ENCODE measurements at places on chromosomes 11 and 22.

- DNase-seq, result no peak
These were observed 38.7 kb upstream of the CTTN start for GRCh38 chr11:70359451-70360205.

DNA sequence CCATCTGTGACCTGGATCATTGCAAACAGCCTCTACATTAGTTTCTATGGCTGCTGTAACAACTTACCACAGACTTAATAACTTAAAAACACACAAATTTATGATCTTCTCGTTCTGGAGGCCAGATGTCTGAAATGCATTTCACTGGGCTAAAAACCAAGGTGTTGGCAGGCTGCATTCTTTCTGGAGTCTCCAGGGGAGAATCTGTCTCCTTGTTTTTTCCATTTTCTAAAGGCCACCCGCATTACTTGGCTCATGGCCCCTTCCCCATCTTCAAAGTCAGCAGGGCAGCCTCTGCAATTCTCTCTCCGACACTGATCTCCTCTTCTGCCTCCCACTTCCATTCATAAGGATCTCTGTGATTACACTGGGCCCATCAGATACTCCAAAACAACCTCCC, 11.6 kb downstream of the SCGB1A1 start:
- no peak for DNase-seq

DNA sequence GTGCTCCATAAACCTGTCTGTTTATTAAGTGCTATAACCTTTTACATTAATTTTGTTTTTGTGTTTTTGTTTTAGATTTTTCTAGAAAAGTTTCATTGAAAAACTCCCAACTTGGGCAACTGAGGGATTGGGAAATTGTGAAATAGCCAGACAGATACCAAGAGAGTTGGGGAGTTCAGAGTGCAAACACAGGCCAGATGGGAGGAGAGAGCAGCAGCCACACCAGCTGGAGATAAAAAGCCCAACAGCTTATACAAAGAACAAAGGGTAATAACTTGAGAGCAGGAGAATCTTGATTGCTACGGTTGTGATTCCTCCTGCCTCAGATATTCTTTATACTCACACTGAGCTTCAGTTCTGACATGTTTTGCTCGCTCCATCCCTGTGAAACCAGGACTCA, 1642.2 kb downstream of the LRRC4C start:
- no peak for DNase-seq

- no peak for DNase-seq
These were observed 15.6 kb upstream of the ARHGAP8 start for GRCh38 chr22:44736581-44737405.

GRCh38 chr22:28989035-28989464, 72.6 kb downstream of the C22orf31 start:
- DNase-seq, result no peak

GRCh38 chr22:49509016-49509415, 318.7 kb downstream of the BRD1 start:
- no peak for DNase-seq

- no peak for DNase-seq
These were observed 695.3 kb downstream of the KCNA4 start for GRCh38 chr11:29321293-29322132.

- DNase-seq, result no peak
These were observed 5.4 kb downstream of the ATXN10 start for GRCh38 chr22:45677063-45677462.

DNA sequence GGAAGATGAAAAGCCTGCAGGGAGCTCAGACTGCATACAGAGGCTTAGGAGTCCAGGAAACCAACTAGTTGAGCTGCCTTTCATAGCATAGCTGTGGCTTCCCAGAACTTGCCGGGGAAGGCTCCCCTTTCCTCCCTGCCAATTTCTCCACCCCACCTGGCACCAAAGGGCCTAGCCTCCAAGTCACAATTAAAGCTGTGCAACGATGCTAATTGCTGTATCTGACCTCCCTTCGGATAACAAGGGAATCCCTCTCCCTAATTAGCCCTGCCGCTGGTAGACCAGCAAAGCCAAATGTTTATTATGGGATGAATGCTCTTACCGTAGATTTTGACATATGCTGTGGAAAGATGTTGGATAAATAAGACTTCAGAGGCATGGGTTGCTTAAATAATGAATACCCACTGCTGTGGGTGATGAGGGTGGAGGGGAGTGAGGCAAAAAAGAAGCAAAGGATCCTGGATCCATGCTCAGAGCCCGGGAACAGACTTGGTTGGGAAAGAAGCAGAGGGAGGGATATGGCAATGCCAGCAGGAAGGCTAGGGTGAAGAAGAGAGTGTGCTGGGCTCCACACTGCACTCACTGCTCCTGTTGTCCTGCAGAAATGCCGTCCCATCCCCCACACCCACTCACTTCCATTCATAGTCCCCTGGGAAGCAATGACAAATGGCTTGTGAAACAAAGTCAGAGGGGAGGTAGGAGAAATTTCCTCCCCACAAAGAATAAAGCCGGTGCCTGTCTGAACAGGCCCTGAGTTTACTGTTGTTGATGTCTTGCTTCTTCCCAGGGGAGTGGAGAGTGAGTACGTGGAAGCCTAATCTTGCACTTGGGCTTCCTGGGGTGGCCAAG, 608.1 kb upstream of the CADM1 start:
- no peak for DNase-seq

DNA sequence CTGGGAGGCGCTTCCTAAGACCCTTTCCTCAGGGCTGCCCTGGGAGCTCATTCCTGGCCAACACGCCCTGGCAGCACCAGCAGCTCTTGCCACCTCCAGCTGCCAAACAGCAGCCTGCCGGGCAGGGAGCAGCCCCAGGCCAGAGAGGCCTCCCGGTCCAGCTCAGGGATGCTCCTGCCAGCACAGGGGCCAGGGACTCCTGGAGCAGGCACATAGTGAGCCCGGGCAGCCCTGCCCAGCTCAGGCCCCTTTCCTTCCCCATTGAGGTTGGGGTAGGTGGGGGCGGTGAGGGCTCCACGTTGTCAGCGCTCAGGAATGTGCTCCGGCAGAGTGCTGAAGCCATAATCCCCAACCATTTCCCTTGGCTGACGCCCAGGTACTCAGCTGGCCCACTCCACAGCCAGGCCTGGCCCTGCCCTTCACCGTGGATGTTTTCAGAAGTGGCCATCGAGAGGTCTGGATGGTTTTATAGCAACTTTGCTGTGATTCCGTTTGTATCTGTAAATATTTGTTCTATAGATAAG, 7.6 kb downstream of the SLC39A13 start:
- peak; percentile 45 for DNase-seq

DNA sequence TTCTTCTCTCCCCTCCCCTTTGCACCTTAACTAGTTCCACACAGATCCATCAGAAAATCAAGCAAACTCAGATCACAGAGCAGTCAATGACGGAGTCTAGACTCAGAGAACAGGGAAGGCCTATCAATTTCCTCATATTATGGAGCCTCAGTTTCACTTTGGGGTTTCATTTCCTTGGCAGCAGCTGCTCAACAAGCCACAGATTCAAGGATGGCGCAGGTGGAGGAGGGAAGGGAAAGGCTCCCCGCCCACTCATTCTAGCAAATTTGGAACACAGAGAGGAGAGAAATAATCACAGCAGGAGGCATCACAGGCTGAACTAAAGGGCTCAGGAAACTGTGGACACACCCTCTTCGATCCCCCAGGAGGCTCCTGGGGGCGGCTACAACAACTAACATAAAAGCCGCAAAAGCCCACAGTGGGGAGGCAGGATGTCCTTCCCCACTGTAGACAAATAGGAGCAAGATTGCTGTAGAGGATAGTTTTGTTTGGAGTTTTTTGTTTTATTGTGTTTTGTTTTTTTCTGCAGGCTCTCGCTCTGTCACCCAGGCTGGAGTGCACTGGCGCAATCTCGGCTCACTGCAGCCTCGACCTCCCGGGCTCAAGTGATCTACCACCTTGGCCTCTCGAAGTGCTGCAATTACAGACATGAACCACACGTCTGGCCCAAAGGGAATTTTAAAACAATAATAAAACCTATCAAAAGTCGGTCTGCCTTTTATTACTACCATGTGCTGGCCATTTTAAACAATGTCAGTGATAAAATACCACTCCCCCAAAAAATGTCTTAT, 3.4 kb downstream of the PLAAT3 start:
- no peak for DNase-seq

DNA sequence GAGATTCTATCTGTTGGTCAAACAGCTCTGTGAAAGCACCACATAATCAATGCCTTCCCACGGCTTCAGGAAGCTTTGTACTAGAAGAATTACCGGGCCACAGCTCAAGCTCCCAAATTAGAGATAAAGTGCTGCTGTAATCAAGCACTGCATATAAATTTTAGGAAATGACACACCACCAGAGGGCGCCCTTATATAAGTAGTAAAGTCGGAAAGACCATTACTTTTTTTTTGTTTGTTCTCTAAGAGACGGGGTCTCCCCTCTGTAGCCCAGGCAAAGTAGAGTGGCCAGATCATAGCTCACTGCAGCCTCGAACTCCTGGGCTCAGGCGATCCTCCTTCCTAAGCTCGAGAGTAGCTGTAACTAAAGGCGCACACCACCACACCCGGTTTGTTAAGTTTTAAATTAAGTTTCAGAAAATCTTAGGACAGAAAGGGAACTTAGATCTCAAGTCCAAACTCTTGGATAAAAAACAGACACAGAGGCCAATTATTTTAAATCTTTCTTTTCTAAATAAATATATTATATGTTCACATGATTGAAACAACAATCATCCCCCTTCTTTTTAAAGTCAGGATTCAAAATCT, 32.6 kb downstream of the PRCP start:
- peak; percentile 45 for DNase-seq

- DNase-seq, result no peak
These were observed 39.0 kb downstream of the FAM83F start for GRCh38 chr22:40033586-40034380.

DNA sequence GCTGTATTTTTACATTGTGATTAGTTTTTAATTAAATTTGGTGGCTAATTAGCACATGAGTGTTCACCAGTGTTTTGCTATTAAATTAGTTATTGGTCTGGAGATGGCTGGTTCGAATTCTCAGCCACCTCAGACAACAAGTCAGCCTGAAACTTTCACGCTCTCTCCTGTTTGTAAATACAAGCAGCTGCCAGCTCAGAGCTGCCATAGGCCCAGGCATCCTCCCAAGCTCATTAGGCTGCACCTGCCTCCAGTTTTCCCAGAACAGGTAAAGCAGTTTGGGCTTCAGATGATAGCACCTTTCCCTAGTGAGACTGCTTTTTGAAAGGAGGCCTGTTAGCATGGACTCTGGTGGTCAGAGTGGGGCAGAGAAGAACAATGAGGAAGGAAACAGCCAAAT, 156.8 kb downstream of the NAV2 start:
- DNase-seq, result no peak

DNA sequence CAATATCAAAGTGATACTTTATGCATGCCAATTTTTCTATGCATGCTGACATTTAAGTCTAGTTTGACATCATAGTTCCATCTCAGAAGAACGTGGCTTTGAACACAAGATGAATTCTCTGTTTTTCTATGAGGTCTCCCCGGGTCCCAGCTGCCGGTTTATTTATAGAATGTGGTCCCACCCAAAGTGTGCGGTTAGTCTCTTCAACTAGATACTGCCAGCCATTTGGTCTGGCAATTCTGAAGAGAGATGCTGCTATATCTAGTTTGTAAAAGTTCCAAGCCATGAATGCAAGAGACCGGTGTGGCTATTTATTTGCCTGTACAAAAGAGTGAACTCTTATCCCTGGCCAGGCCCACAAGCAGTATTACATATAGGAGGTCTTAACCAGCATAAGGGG, 9.2 kb downstream of the OR5A2 start:
- no peak for DNase-seq

DNA sequence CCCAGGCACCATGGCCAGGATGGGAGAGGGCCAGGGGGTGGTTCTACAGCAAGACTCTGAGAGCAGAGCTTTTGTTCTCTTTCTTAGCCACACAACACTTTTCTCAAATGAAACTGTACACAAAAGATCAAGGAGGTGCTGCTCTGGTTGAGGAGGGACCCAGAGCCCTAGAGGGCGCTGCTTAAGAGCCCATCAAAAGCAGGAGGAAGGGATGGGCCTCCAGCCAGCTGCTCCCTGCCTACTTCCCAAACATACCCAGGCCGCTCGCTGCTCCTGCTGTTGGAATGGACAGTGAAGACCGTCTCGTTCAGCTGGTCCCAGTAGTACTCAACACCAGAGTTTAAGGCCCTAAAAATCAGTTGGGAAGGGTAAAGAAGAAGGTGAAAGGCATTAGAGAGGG, 18.4 kb upstream of the CHRM4 start:
- no peak for DNase-seq

DNA sequence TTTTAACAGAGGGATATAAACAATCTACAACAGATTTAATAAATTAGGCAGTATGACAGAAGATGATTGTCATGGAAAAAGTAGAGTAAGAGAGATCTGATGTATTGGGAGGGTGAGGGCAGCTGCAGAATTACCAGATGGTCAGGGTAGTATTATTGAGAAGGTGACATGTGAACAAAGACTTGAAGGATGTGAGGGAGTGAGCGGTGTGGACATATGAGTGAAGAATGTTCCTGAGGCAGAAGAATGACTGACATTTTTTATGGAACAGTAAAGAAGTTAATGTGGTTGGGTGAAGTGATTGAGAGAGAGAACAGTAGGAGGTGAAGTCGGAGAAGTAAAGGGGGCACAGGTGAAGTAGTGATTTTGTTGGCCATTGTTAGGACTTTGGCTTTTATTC, 42.4 kb upstream of the HIPK3 start:
- DNase-seq, result no peak

- no peak for DNase-seq
These were observed 97.7 kb upstream of the SORL1-AS1 start for GRCh38 chr11:121550247-121551030.

DNA sequence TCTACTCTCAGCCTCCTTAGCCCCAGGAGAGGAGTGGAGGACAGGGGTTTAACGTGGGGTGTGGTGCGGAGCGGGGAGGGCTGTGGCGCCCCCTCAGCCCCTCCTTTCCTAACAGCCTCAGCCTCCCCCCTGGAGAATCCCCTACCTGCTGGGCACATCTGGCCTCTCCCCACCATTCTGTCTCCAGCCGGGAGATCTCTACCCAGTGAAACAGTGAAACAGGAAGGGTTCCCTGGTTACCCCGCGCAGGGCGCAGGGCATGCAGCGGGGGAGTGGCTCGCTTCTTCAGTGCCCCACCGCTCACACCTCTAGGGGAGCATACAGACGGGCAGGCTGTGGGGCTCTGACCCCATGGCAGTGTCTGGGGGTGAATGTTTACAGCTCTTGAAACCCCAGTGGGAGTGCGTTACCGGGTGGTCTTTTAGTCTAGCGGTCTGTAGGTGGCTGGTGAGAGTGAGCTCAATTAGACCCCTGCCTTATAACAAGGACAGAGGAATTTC, 54.7 kb upstream of the CCDC188 start:
- DNase-seq, result no peak
